Stimulated activated CD4-positive, alpha-beta T cell treated with anti-CD3 and anti-CD28 coated beads, Interleukin-4, amount 100 ng/mL, for 48 hours (primary cell): ENCODE measurements at places on chromosomes 11 and 22.
A peak's percentile ranks its signal among the peaks of the same experiment; 100 is the strongest.

- no peak for DNase-seq
Observed at GRCh38 chr22:48167238-48167637, 1404.8 kb downstream of the TBC1D22A start.

DNA sequence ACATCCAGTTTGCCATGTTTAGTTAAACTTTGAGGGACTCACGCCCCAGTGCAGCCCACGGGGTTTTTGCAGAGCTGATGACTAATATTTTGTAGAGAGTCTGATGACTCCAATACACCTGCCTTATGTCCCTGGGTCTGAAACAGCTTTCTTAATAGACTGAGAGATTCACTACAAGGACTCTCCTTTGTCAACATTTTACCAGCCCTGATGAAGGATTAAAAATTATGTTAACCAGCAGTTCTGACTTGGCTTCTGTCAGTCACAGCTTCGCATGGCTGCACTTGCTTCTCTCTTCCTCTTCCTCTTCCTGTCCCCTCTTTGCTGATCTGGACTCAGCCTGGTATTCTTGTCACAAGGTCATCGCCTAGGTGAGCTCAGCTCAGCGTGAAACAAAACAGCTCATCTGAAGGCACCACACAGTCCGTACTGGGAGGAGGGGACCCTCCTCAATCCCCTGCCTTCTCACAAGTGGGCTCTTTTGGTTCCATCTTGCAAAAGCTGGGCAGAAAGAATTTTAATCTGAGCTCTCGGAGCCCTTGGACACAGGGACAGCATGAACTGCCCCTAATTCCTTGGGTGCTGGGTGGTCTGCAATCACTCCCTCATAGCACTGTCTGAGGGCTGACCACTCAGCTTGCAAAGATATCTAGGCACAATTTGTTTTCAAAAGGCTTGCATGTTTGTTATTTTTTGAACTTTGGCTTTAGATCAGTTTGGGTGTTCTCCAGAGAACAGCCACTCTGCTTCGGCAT, 38.1 kb upstream of the POU2AF1 start:
- DNase-seq = no peak

DNA sequence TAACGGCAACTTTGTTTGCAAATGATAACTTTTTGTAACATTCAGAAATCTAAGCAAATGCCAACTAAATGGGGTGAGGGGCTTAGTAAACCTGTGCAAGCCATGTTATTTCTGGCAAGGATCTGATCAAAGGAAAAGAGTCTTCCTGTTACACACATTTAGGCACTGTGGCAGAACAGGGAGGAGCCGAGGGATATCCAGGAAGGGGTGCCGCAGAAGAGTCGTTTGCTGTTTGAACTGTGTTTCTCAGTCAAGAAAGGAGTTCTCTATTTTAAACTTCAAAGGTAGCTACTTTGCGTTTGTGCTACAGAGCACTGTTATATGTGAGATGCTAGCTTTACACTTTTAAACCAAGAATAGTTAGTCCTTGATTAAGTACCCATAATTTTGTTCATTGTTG, 175.5 kb downstream of the ETS1 start:
- DNase-seq = no peak

DNA sequence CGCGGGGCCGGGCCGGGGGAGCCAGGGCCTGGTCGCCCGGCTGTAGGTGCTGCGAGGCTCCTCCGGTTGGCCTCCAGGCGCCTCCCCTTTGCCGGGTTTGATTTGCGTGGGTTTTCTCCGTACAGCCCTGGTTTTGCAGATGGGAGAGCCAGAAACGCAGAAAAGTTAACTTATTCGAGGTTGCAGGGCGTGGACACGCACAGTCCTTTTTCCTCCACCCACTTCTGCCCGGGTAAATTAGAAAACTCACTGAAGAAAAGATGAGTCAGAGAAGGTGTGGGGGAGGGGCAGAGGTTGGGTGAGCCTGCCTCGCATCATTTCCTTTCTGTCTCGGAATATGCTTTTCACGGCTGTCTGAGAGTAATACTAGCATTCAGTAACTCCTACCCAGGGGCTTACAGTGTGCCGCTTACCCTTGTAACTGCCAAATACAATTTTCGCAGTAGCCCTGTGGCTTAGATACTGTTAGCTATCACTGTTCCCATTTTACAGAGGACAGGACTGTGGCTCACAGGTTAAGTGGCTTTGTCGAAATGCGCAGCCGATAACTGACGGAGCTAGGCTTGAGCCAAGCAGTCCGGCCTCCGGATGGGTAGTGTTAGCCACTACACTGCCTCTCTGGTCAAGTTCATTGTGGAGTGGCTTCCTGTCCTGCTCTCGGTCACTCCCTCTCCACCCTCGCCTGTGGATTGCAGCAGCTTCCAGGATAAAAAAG, 812 bp downstream of the FADD start:
- peak; percentile 90 for DNase-seq

GRCh38 chr22:44153710-44154109, 27.0 kb upstream of the PARVG start:
- DNase-seq = no peak

DNA sequence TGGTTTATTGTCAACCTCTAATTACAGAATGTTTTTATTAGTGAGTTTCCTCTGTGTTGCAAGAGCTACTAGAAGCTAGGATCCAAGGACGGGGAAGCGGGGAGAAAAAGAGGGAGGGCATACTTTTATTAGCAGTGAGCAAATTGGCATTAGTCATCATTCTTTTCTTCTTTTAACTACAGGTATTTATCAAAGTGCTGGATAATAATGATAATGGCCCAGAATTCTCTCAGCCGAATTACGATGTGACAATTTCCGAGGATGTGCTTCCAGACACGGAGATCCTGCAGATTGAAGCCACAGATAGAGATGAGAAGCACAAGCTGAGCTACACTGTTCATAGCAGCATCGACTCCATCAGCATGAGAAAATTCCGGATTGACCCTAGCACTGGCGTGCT, 179.7 kb upstream of the MTNR1B start:
- no peak for DNase-seq

DNA sequence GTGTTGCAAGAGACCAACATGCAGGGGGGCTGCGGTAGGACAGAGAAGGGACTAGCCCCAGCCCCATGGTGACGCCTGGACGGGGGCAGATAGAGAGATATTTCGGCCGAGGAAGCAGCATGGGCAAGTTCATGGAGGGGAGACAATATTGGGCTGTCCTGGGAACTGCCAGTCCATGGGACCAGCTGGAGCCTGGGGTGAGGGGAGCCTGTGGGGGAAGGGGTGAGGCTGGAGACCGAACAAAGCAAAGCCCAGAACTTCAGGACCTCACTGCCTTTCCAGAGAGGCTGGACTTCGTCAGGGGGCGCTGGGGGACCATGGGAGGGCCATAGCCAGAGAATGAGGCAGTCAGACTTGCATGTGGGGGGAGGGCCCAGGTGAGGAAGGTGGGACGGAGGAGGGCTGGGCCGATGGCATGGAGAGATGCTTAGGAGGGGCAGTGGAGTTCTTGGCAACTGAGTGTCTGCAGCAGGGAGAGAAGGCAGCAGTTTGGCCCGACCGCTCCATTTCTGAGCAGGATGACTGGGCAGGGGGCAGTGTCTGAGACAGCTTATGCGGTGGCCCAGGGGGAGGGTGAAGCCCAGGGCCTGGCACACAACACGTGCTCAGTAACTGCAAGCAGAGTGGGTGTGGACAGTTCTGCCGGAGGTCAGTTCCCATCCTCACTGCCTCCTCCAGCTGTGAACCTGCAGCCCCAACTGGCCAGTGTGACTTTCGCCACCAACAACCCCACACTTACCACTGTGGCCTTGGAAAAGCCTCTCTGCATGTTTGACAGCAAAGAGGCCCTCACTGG, 712 bp downstream of the UPK3A start:
- no peak for DNase-seq

DNA sequence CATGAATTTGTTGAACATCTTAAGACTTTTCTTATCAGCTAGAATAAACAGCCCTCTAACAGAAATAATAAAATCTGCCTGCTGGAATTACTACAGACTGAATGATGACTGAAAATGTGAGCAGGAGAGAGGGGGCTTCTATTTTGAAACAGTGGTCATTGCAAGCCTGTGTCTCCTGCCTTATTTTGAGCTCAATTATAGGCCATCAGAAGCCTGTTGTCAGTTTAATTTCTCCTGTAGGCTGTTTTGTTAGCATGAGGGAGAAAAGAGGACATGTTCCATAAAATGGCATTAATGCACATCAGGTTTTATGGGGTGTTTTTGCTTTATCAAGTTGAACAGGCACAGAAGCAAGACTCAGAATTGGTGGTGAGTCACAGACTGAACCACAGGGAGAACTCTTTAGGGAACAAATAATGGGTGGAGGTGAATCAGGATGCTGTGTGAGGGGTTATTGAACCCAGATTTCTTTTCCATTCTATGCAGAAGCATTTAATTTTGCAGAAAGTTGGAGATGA, 129.1 kb downstream of the PARVA start:
- DNase-seq = no peak

- no peak for DNase-seq
Observed at GRCh38 chr11:119282495-119282894, 34.4 kb downstream of the MCAM start.

DNA sequence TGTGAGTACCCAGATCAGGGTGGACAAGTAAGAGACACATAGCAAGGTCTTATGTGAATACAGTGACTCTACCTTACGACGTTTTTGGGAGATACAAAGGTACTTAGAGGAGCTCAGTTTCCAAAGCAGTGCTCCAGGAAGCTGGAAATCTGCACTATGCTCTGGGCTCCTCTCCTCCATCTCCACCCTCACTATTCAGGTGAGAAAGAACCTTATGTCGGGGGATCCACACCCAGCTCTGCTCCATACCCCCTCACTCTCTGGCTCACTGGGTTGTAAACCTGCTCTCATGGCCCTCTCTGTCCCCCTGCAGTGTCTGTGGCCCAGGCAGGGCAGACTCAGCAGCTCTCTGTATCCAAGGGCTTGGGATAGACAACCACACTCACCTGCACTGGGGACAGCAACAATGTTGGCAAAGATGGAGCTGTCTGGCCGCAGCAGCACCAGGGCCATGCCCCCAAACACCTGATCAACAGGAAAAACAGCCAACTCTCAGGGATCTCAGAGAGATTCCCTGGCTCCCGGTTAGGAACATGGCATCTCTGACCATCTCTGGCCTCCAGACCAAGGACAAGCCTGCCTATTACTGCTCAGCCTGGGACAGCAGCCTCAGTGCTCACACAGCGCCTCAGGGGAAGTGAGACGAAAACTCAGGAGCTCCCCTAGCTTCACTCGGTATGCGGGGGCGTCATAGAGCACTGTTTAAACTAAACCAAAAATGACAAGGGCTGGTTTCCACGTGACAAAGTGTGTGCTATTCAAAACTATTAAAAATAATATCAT, 60.9 kb upstream of the TOP3B start:
- DNase-seq = no peak

- no peak for DNase-seq
Observed at GRCh38 chr11:113271551-113272245, 42.7 kb upstream of the TTC12 start.

DNA sequence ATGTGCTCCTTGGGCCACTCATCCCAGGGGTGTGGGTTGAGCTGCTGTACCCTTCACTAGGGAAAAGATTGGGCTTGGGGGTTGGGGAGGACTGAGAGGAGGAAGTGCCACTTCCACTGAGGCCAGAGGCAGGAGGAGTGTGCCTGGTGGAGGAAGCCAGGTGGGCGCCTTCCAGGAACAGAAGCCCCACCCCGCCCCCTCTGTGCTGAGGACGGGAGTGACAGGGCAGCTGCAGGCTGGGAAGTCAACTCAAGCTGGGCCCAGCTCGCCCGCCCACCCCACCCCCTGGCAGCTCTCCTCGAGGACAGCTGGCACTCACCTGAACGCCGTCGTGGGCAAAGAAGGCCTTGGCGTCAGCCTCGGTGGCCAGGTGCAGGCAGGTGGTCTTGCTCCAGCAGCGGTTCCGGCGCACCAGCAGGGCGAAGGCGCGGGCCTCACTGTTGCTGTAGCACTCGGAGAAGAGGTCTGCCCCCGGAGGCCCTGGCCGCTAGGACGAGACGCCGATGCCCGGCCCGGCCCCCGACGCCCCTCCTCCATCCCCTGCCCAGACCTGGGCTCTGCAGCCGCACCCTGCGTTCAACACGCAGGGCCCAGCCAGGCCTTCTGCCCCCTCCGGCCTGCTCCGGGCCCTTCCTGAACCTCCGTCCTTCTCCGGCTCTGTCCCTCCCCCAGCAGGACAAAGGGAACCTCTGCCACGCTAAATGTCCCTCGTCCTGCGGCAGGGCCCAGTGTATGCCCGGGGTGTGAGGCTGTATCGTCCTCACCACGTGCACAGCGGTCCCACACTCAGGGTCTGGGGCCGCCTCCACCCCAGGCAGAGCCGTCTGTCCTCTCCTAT, 13.4 kb downstream of the TSSC4 start:
- no peak for DNase-seq

GRCh38 chr11:66543263-66544107, 2.4 kb downstream of the ZDHHC24 start:
- peak; percentile 40 for DNase-seq
